ENCODE measurements at places on chromosomes 4 and X.

DNA sequence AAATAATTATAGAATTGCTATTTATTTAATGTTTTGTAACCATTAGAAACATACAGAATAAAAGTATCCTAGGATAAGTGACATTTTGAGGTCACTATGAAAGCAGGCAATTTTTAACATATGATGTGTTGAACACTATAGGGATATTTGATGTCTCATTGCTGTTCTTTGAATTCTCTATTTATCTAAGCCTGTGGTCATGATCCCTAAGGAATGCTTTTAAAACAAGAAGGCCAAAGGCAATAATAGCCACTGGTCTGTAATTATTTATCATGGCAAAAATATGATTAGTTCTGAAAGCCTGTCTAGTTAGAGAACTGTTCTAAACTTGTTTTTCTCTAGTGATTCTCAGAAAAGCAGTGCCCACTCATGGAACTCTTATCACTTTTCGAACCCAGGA lies 186.6 kb downstream of the RPA4 start:
- DNase-seq = no peak

GRCh38 chr4:88090898-88091297 lies 67.5 kb downstream of the ABCG2 start:
- DNase-seq = no peak

- DNase-seq = no peak
Measured at GRCh38 chr4:42396752-42397634, at the start of gene SHISA3. Gene SHISA3 (plus strand): TSS chr4:42397488. CDS start chr4:42398057, 569 bp downstream.

DNA sequence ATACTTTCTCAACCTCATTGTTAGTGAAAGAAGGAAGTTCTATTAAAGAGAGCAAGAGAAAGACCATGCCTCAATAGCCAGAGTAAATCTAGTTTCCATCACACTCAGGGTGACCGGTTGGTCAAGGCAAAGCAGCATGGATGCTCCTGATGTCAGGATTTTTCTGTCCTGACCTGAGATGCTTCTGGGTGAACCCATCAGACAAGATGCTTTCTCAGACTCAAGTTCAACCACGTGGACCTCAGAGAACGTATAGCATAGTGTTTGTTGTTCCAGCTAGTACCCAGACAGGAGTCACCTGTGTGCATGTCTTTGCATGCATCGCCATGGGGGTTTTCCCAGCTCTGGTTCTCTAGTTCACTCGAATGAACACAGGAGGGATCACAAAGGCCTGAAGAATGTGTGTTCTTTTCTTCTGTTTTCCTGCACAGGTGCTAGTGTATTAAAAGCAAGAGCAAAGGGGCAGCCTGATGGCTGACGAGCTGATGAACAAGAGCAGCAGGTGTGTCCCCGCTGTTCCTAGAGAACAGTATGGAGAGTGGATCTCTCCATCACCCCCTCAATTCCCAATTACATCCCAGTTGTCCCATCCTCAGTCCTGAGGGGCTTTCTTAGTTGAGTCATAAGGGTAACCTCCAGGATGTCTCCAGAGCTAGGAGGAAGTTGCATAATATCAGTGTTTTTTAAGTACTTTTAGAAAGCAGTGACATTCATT lies 110.5 kb upstream of the ENPP6 start:
- no peak for DNase-seq

GRCh38 chrX:149652232-149652981 lies 20.8 kb upstream of the TMEM185A start:
- DNase-seq = no peak
